ENCODE measurements at places on chromosomes 11 and 22.

- DNase-seq: no peak
Measured at GRCh38 chr11:122336706-122337105, 220.7 kb upstream of the BLID start.

GRCh38 chr22:39013942-39014722 is at the start of gene APOBEC3C:
Gene APOBEC3C, plus strand, starts transcription at chr22:39014257. Its CDS starts 106 bp downstream, at chr22:39014363.
- DNase-seq: peak; percentile 63

- peak; percentile 78 for DNase-seq
Measured at GRCh38 chr11:86740628-86741483, 59.5 kb upstream of the PRSS23 start.

- no peak for DNase-seq
Measured at GRCh38 chr22:42176255-42176915, 45.8 kb upstream of the CYP2D6 start.

- no peak for DNase-seq
Measured at GRCh38 chr22:44025171-44026065, 1.3 kb downstream of the PARVB start.

- no peak for DNase-seq
Measured at GRCh38 chr11:102617466-102618008, 7.6 kb downstream of the MMP20 start.

GRCh38 chr11:7575841-7576725 is 62.3 kb downstream of the PPFIBP2 start:
- no peak for DNase-seq

DNA sequence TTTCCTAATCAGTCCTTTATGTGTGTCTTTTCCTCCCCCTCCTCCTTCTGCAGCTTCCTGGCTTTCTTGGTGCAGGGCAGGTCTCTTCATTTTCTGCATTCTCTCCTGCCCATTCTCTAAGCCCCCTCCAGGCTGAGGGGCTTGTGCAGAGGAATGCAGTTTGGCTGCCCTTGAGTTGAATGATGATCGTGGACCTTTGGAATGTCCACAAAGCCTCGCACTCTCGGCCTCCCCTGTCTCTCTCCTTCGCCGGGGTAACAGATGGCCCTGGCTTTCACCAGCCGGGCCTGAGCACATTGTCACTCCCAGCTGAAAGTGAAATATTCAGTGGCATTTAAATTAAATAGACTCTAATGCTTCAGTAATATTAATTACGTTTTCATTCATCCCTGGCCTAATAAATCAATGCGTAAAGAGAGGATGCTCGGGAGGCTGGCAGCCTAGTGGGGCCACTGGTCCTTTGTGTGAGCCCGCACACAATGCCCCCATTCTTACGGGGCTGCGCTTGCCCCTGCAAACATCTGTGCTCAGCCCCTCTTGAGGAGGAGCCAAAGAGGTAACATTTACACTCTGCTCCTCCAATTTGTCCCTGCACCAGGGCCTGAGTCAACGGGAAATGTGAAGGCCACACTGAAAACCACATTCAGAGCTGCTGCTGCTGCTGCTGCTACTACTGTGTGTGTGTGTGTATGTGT is 64.9 kb upstream of the PAX6 start:
- no peak for DNase-seq
